Neural progenitor cell (in vitro differentiated cells): ENCODE measurements at places on chromosomes 1 and 21. TPM values are rescaled to one million over a fixed set of nuclear protein-coding genes. Genes with fewer than 3 reads are reported as not detected.

The CHI3L1 gene
- total RNA-seq = 0.95 and 1.7 TPM in 2 replicates

The PARS2 gene
- total RNA-seq = 5.4 and 11.0 TPM in 2 replicates

The ARHGEF16 gene
- 1.3 and 7.8 TPM in 2 replicates for total RNA-seq

The LRRC53 gene
- total RNA-seq = not detected in 2 replicates

GRCh38 chr1:79929356-79929755 is 922.8 kb upstream of the ADGRL4 start:
- DNase-seq = no peak
- no peaks in the 10 kb centered on the region for H3K27me3 ChIP-seq
- H3K27ac ChIP-seq = no peak overlapping the region

- no peaks in the 10 kb centered on the region for H3K4me1 ChIP-seq
- no peak overlapping the region for H3K4me3 ChIP-seq
- H3K36me3 ChIP-seq = no peaks in the 10 kb centered on the region
Measured at GRCh38 chr1:219294251-219294650, 120.6 kb downstream of the LYPLAL1 start.

DNA sequence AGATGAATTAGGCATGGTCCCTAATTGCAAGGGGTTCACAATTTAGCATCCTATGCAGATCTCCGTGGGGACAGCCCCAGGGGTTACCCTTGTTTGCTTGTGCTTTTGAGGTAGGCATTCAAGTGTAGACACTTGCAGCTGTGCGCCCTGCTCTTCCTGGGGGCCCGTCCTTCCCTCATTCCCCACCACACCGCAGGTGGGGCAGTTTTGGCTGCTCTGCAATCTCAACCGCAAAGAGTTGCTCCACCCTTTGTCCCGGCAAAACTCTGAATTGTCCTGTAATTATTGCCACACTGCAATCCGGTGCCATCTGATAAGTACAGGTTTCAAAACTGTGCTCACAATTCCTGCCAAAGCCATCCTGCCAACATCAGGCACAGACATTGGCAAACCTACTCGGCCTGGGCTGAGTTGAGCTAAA is 65.4 kb upstream of the LYST start:
- no peak overlapping the region for H3K27ac ChIP-seq
- no peak for DNase-seq
- H3K4me3 ChIP-seq = no peak overlapping the region
- H3K4me1 ChIP-seq = no peaks in the 10 kb centered on the region
